Lung microvascular endothelial cell (primary cell): ENCODE measurements at places on chromosomes 2 and 18. TPM values are rescaled to one million over a fixed set of nuclear protein-coding genes. Genes with fewer than 3 reads are reported as not detected.

The GALR1 gene
- not detected in 2 replicates for total RNA-seq

The SLC66A3 gene
- total RNA-seq, result 35.5 and 37.1 TPM in 2 replicates

The CYTIP gene
- total RNA-seq, result not detected in 2 replicates

The SLC11A1 gene
- total RNA-seq, result under 0.01 and 0.20 TPM in 2 replicates

The RPRM gene
- total RNA-seq, result not detected in 2 replicates

DNA sequence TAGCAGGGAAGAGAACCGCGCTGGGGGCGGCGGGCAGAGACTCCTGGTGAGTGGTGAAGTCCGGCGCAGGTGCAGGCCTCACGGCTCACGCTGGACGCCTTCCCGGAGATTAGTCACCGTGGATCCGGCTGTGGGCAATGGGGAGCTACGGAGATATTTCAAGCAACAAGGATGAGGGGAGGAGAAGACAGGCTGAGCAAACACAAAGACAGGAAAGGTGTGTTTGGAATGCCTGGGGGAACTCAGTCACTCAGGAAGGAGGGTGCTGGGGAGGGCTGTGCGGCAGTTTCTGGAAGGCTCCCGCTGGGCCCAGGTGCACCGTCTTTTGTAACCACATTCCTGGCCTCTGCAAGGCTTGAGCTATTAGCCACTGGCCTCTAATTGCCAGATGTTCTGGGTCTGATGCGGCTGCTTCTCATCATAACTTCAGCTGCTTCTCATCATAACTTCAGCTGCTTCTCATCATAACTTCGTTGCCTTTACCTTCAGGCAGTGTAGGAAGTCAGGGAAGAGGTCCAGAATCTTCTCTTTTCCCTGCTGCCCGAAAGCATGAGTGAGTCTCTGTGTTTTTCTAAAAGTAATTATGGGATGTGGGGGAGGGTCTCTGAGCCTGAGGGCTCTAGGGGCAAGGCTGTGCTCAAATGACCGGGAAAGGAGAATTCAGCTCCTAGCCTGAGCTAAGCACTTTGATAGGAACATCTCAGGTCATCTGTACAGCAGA is 118.9 kb downstream of the PXDN start:
- peak; percentile 95 for DNase-seq

DNA sequence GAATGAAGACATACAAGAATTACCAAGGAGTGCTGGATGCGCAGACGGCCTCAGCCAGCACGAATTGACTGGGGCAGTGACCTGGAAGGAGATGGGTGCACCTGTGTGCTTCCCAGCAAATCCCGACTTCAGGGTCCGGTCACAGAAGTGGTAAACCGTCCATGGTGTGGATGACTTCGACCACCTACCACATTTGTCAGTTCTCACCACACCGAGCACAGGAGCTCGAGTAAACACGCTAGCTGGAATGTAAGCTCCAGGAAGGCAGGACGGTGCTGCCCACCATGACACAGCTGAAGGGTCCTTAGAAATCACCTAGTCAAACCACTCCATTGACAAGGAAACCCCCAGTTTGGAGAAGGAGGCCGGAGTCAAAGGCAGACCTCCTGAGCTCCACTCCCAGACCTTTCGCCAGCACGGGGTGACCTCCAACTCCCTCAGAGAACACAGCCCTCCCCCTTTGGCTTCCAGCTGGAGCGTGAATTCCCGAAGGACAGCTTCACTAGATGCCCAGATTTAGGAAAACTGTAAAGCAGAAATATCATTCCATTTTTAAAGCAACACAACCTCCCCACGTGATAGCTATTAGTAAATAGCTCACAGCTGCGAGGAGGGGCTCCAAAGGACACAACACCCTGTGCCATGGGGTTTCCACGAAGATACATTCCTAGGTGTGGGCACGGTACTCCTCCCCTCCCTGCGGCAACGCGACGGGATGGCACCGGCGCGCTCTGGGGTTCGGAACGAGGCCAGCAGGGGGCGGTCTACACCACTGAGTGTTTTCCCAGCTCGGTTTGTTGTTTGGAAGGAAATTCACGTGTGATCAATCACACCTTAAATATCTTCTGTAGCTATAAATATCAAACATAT is 34.1 kb upstream of the GNAL start:
- peak; percentile 57 for DNase-seq

GRCh38 chr18:40326985-40327384 is 1628.0 kb upstream of the PIK3C3 start:
- DNase-seq, result no peak

- DNase-seq, result peak; percentile 0
Observed at GRCh38 chr18:60259052-60259681, 113.4 kb downstream of the MC4R start.
